GM13977 (cell line): ENCODE measurements at places on chromosomes 12 and 14.

DNA sequence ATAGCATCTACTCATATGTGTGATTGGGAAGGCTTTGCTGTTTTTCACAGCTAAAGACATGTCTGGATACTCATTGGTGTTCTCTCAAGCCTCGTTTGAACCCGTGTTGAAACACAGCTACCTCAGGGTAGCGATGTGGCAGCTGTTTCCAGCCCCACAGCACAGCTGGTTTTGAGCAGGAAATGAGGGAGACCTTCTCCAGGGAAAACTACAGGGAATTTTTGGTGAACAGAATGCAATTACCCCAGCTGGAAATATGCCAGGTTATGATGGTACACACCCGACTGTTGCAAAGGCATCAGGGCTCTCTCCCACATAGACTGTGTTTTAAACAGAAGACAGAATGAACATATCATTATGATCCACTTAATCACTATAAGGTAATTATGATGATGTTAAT lies 828.9 kb downstream of the VRK1 start:
- no peak for DNase-seq

DNA sequence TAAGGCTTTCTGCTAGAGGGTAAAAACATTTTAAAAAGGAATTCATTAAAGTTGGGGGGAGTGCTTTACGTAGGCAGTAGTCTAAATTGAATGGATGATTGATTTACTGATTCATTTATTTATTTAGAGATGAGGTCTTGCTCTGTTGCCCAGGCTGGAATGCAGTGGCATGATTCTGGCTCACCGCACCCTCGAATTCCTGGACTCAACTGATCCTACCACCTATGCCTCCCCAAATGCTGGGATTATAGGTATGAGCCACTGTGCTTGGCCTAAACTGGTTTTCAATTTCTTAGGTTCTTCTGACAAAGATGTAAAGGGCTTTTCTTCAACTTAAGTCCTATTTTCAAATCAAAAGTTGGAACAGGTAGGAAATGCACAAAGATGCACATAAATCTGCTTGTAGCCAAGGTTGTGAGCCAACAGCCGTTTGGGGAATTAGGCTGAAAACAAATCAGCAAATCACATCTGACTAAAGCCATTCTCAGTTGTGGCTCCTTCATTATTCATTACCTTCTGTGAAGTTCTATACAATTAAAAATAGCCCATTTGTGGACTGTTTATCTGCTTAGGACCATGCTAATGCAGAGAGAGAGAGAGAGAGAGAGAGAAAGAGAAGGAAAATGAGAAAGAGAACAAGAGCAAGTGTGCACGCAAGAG lies 218.0 kb downstream of the PPM1H start:
- no peak for DNase-seq

GRCh38 chr14:54814076-54814475 lies 88.5 kb downstream of the GCH1 start:
- no peak for DNase-seq

DNA sequence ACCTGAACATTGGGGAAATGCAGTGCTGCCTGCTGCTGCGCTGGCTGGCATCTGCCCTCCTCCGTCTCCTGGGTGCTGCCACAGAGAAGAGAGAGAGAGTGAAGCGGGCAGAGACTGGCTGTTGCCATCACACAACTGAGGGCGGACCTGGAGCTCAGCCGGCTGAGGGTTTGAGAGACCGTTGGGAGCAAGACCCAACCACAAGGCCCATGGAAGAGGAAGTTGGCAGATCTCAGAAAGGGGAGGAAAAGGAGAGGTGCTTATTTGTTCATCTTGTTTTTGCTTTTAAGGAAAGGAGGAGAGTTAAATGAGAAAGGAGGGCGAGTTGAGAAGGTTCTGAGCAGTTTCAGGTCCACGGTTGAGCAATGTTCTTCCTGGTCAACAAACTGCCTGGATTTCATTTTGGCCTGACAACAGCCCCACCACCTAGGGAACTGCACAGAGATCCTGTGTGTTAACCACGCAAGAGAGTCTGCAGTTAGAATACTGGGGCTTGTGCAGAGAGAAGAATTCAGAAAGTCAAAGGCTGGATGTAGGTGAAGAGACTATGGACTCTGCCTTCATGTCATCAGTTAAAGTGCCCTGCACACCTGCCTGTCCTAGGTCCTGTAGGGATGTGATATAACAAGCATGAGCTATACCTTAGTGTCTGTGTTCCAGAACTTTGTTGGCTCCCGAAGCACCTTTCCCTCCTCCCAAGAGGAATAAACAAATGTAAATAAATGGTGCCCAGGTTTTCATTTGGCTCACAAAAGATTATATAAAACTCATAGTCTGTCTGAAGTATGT lies 124.6 kb downstream of the ETV6 start:
- no peak for DNase-seq

DNA sequence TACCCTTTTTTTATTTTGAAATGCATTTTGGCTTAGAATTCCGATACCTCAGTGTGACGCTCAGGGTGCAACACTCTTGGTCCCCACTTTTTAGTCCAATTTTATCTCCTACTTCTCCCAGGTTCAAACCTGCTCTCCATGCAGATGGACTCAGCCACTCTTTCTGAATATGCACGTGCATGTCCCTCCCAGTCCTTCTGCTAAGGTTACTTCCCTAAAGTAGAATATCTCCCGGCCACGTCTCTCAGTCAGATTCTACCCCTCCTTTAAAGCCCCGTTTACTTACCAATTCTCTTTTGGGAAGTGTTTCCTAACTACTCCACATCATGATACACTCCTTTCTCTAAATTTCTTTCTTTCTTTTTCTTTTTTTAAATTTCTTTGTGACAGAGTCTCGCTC lies 15.5 kb upstream of the PARP11 start:
- DNase-seq, result no peak

GRCh38 chr14:77882098-77882497 lies 82.2 kb downstream of the ADCK1 start:
- DNase-seq, result no peak

DNA sequence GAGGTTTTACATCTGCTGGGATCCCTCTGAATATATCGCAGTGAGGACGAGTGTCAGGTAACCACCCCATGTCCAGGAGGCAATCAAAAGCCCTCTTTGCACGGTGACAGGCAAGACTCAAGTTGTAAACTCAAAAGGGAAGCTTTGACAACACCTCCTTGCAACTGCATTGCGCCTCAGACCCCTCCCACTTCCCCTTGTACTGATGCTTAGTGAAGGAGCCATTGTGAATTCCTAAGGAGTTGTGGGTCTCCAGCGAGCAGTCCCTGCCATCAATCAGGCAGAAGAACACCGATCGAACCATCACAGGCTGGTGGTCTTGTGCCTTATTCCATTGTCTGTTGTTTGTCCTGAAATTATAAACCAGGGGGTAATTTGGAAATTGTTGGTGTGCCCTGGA lies 112.6 kb downstream of the CCDC60 start:
- DNase-seq, result no peak

- no peak for DNase-seq
Measured at GRCh38 chr12:57241402-57242310, 9.3 kb downstream of the STAC3 start.

- peak; percentile 56 for DNase-seq
Measured at GRCh38 chr12:48980389-48980952, 2.3 kb downstream of the WNT1 start.

GRCh38 chr14:96497087-96497486 lies 5.1 kb upstream of the PAPOLA start:
- no peak for DNase-seq

GRCh38 chr12:107493666-107494065 lies 191.9 kb upstream of the PWP1 start:
- DNase-seq, result no peak

DNA sequence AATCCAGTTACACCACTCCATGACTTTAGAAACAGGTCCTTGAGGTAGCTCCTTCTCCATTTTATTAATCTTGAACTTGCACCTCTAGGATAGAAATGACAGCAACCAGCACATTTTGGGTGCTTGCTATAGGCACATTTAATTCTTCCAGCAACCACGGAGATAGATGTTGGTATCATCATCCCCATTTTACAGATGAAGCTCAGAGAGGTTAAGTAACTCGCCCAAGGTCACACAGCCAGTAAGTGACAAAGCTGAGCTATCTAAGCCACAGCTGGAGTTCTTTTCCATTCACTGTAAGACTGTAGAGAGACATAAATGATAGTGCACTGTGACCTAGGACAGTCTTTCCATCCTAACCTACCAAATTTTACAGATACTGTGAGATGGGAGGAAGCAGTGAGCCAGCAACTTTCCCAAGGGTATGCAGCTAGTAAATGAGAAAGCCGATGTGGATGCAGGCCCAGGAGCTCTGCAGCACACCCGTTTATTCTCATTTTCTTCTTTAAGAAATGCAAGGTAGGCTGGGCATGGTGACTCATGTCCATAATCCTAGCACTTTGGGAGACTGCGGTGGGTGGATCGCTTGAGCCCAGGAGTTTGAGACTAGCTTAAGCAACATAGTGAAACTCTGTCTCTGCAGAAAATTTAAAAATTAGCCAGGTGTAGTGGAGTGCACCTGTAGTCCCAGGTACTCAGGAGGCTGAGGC lies 103.2 kb downstream of the TBX5 start:
- DNase-seq, result no peak

DNA sequence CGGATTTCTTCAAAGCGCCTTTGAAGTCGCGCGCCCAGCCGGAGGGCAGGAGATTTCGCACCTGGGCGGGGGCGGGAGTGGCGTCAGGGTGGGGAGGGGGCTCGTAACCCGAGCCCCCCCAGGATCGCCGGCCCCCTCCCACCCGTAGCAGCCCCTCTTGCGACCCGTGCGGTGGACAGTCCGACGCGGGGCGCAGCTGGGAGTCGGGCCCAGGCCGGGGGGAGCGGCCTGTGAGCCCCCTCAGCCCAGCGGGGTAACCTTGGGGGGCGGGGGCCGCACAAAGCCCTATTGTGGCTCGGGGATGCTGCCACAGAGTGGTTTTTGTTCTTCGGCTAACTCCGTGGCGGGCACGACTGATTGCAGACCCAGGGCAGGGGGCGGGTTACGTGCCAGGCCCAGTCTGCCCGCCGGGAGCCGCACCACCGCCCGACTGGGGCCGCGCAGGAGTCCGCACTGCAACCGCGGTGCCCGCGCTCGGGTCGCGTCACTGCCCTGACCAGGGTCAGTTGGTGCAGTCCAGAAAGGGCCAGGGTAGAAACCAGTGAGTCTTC lies 4.2 kb upstream of the AAAS start:
- peak; percentile 59 for DNase-seq

DNA sequence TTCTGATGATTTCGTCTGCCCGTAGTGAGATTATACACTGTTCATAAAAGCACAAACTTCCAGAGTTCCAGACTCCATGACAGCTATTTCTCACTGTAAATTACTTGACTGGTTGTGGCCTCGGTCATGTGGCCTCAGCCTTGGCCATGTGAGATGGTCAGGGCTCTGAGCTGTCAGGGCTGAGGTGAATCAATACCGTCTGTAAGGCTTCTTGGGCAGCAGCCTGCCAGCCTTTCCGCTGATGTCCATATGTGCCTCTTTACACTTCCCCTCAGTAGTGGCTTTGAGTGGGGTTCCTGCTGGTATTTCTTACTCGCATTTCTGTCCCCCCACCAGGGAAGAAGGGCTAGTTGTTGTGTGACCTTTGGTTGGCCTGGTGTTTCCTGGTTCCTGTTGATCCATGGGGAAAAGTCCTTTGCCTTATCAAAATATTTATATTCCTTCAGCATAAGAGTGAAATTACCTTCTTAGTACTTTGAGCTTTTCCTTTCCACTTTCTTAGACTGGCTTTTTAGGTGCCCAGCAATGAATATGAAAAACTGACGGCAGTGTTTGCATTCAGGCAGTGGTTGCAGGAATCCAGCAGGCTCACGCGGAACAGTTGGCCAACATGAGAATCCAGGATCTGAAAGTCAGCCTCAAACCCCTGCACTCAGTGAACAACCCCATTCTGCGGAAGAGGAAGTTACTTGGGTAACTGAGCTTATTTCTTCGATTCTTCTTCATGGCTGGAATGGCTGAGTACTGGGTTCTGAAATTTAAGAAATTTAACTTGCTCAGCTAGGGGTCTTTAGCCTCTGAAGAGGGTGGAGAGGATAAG lies 46.1 kb downstream of the MAPKAPK5 start:
- DNase-seq, result no peak
